ENCODE measurements at places on chromosomes 16 and 17.

- DNase-seq = no peak
These were observed at the start of gene CORO1A for GRCh38 chr16:30183233-30184095. Gene CORO1A (plus strand): TSS chr16:30183602. CDS start chr16:30185210, 1,608 bp downstream.

DNA sequence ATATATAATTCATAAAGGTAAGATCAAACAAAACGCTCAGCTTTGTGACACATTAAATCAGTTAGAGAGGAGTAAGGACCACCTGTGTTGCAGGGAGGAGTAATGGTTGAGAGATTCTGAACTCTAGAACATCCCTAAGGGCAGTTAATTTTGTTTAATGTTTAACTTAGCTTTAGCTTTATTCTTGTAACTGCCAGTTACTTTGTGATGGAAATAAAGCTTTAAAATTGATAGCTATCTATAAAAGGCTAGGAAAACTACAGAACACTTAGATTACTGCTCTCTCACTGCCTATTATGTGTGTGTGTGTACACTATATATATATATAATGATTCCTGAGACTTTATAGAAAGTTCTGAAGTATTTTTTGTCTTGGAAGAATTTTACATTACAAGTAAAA, 37.8 kb downstream of the PTRH2 start:
- DNase-seq = no peak

GRCh38 chr17:68750208-68750562, 149.0 kb upstream of the FAM20A start:
- DNase-seq = no peak

DNA sequence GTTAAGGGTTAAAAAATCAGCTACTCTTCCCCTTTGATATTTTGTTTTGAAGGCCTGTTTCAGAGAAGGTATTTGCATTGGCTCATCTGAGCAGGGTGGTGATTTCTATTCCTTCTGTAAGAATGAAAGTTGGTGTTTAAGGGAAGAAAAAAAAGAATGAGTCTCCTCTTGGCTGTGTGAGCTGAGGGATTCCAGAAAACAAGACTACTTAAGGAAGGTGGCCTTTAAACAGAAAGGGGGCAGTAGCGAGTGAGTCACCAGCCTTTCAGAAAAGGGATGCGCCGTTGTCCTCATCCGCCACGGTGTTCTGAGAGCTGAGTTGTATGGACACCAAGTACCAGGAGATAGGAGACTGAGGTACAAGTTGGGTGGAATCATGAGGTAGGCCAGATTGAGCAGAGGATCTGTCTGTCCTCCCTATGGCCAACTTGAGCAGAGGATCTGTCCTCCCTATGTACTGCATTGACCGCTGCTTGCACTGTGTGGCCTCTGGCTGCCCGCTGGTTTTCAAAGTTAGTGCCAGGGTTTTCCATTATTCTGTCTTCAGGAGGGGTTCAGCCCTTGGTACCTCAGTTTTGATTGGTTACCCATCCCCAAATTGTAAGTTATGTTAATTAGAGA, 8.2 kb downstream of the PRKCA start:
- no peak for DNase-seq

- DNase-seq = no peak
These were observed 1.2 kb downstream of the SIAH1 start for GRCh38 chr16:48383877-48384519.

Measured in NCI-H1436 treated with DMSO at 0.1 percent for 48 hours (cell line).